ENCODE measurements at places on chromosomes 12 and 14.
A peak's percentile ranks its signal among the peaks of the same experiment; 100 is the strongest.

DNA sequence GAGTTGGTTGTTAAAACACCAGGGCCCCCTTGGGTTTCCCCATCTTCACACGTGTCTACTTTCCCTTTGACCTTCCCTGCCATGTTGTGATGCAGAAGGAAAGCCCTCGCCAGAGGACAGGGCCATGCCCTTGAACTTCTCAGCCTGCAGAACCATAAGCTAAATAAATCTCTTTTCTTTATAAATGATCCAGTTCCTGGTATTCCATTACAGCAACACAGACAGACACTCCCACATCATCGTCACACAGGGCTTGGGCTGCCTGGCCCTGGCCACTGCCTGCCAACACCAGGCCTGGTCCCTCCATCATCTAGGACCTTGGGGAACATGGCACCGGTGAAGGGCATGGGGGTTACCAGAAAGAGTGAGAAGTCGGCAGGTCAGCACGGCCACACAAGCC is 84.8 kb downstream of the DPF3 start:
- DNase-seq = no peak

- DNase-seq = peak; percentile 50
Observed at GRCh38 chr12:130747867-130748740, 32.0 kb upstream of the RIMBP2 start.

DNA sequence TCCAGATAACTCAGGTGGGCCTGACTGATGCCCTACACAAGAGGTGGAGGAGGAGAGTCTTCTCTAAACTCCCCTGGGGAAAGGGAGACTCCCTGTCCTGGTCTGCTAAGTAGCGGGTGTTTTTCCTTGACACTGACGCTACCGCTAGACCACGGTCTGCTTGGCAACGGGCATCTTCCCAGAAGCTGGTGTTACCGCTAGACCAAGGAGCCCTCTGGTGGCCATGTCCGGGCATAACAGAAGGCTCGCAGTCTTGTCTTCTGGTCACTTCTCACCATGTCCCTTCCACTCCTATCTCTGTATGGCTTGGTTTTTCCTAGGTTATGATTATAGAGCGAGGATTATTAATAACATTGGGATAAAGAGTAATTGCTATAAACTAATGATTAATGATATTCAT is 965.5 kb downstream of the TMEM121 start:
- DNase-seq = no peak

DNA sequence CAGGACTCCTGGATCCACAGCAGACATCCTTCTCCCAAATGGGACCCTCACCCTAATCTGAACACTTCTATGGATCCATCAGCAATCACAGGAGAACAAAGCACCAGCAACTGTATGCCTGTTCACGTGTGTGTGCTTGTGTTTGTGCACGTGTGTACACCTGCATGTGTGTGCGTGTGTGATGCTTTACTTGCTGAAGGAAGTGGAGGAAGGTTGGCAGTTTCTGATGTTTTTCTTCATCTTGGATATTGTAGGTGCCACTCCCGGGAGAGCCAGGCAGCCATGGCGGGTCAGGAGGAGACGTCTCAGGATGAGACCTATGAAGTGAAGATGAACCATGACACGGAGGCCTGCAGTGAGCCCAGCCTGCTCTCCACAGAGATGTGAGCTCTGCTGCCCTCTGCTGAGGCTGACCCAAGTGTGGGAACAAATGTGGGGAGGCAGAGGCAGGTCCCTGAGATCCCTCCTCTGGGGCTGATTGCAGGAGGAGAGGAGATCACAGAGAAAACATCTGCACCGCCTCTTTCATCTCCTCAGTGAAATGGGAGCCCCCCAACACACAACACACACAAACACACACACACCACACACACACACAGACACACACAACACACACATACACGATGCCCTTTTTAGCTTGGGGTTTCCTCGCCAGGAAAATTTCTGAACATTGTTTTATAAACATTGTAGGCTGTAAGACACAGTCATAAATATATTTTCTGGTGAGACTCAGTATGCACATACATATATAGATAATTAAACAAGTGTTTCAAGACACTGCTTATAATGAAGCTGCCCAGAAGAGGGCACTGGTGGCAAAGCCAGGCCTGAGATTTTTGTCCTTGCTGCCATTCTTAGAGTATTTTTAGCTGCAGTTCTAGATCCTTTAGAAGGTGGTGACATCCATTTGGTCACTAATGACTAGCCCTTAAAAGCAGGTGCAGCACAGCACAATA is 112.2 kb upstream of the FKBP4 start:
- peak; percentile 26 for DNase-seq

DNA sequence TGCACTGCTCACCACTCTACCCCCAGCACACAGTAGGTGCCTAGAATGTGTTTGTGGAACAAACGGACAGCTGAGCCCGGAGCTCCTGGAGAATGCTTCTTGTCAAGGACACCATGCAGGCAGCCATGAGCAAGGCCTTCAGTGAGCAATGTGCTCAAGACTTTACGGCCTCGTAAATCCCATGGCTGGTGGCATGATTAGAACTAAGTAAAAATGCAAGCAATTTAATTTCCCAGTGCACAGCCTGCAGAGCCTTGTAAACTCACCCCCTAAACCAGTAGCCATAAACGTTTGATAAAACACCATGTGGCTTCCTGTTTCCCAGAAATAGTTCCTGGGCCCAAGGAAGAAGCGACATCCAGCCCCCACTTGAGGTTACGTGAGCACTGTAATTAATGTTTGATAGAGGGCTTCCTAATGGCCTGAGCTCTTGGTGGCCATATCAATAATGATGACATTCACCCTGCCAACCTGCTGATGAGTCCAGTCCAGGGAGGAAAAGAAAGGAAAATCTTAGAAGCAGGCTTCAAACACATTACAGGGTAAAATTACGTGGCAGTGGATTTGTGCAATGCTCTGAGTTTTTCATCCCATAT is 36.4 kb upstream of the FICD start:
- DNase-seq = no peak

- no peak for DNase-seq
Observed at GRCh38 chr12:130650131-130650530, 66.0 kb downstream of the RIMBP2 start.

- DNase-seq = no peak
Observed at GRCh38 chr12:22494319-22494718, 50.0 kb downstream of the C2CD5 start.

GRCh38 chr12:92486443-92487137 is 216.2 kb upstream of the PLEKHG7 start:
- DNase-seq = no peak

GRCh38 chr14:81192594-81192993 is 28.2 kb downstream of the GTF2A1 start:
- DNase-seq = no peak

GRCh38 chr12:27468241-27468640 is 21.7 kb downstream of the SMCO2 start:
- no peak for DNase-seq

DNA sequence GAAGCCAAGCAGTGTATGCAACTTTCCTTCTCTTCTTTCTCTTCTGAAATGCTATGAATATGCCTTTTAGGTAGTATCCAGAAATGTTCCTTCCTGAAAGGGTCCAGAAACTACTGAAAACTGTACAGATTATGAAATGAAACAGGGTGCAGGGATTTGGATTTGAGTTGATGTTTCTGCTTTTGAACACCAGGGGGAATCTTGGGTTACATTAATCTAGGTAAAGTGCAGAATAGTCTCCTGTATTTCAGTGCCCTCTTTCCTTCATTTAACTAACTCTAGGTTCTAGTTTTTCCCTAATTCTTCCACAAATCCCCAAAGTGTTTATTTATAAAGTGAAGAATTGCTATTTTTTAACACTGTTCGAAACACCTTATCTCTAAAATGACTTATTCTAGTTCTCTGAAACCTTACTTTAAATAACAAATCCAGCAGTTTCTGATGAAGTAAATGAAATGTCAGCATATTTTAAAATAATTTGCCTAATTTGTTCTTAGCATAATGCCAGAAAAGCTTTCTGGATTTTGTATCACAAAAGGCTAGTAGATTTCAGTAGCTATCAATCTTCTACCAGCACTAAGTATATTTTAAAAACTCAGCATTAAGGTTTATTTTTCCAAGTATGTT is 111.9 kb downstream of the LRRK2 start:
- no peak for DNase-seq

DNA sequence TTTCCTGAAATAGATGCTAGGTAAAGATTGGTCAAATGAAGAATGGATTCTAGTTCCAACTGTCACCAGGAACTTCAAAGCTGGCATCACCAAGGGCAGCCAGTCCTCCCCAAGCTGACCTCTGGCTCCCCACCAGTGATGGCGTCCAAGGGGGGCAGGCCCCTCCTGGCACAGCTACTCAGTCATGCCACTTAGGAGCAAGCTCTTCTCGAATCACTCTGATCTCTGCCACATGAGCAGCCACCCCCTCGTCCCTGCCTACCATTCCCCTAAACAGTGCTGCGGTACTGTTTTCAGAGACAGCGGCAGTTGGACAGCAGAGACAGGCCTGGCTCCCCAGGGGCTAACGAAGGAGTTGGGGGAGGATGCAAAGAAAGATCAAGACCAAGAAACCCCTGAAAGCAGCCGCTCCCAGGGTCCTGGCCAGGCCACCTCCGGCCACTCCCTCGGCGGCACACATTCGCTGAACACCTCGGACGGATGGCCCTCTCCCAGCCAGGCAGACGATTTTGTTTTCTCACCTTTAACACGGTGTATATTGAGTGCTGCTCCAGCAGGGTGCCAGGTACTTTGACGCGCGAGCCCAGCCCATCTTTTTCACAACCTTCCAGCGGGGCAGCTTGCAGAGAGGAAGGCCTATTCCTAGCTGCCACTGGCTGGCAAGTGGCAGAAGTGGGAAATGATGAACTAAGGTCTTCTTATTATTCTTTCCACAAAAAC is 47.4 kb downstream of the ARL6IP4 start:
- no peak for DNase-seq

DNA sequence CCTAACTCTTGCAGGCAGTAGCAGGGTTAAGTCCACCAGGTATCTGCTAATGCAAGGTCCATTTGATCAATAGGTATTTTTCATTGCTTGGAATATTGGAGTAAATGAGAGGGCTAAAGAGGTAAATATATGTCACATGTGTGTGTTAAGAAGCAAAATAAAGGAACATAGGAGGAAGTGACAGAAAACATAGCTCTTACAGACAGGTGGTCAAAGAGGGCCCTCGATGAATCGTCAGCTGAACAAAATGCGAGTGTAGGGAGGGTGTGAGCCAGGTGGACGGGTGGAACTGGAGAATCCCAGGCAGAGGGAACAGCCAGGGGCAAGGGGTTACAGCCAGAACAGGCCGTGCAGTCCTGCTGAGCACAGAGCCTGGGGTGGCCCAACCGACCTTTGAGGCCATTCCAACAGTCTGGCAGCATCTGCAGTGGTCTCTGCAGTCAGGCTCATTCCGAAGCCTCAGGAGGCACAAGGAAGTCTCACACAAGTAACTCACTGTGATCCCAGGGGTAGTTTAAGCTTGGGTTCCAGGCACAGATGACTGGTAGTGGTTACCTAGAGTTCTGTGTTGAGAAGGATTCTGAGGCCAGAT is 43.2 kb downstream of the CCDC88C start:
- no peak for DNase-seq

DNA sequence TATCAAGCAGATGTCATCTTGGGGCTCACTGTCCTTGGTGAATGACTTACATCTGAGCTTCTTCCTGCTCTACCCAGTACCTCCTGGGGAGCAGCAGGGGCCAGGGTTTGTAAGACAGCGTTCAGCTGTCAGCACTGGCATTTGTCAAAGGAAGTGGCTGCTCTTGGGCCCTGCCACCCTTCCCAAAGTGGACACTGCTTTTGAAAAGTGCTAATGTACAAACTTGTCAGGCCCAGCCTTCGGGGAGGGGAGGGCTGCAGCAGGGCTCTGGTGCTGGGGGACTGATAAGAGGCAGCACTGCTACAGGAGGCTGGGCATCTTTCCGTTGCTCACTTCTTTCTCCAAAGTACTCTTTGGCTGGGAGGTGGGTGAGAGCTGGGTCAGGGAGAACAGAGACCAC is 59.8 kb upstream of the RBM19 start:
- DNase-seq = no peak

GRCh38 chr14:68365228-68365627 is 427.6 kb downstream of the ZFP36L1 start:
- DNase-seq = no peak

DNA sequence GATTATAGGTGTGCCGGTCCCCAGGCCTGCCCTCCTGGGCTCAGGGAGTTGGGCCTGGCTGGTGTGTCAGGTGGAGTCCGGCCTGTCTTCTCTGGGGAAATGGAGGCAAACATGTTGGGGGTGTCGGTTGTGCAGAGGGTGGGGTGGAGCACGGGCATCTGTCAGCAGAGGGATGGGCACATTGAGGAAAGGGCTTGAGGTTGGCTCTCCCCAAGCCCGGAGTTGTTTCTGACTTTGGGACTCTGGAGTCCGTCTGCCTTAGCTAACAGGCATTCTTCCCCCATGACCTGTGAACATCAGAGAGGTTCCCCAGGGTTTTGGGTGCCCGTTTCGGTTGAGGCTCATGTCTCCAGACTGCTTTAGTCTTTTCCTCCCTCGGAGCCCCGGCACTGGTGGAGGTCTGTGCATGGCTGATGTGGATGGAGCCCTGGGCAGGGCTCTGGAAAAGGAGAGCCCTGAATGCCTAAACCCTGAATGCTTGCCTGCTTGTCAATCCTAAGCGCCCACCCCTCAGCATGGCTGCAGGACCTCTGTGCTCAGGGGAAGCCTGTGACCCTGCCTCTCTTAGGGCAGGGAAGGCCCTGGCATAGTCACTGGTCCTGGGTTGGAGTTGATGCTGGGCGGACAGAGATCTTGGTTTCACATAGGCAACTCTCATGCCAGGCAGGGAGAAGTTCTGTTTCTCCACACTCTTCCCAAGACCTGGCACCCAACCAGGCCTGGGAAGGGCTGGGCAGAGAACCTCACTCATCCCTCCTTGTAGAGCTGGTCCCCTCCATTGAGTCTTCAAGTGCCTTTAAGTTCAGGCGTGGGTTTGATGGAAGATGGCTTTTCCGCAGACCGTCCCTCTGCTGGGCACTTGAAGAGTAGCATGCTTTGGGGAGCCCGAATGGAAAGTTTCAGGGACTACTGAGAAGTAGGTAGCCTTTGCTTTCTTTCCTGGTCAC is 12.9 kb downstream of the NYNRIN start:
- DNase-seq = no peak

- DNase-seq = no peak
Observed at GRCh38 chr14:103705504-103706284, 9.6 kb downstream of the XRCC3 start.

DNA sequence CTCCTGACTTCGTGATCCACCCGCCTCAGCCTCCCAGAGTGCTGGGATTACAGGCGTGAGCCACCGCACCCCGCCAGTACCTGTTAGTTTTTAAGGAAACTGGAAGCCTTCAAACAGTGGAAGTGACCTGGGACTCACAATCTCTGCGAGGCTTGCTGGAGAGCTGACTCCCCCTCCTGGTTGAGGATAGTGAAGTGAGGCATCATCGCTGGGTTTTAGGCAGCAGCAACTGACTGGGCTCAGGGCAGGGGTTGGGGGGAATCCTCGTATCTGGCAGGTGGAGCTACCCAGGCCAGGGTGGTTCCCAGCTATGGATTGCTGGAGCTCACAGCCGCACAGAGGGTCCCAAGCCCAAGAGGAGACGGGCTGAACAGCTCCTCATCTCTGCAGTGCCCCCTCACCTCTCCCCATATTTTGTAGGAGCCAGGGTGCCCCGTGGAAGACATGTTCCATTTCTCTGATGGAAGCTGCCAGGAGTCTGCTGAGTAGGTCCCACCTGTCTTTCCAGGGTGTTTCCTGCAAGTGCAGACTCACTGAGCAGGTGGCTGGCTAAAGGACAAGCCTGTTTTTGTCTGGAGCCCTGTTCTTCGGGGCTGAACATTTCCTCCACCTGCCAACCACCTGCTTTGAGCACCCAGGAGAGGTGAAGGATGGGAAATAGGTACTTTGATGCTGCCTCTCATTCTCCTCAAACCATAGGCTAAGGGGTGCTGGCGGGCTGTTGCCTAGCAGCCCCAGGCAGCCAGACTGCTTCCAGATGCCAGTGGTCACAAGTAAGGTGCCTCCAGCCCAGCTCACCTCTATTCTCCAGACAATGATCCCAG is 3.1 kb downstream of the AVIL start:
- no peak for DNase-seq

Measured in activated CD4-positive, alpha-beta T cell treated with anti-CD3 and anti-CD28 coated beads for 1 hour (primary cell).